ENCODE measurements at places on chromosomes 6 and 20.

DNA sequence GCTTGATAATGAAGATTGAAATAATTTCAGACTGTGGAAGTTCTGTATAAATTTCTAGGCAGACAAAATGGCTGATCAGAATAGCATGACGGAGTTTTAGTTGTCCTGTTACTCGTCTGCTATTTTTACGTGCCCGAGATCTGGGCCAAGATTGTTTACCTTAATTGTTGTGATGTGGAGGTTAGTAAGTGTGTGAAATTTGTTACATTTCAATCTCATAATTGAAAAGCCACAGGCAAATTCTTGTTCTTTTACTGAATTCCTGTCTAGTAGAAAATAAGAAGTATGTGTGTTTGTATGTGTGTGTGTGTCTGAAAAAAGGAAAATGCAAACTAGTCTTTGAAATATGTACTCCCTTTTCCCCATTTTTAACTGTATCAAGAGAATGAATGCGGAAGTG lies 115.2 kb downstream of the UTRN start:
- DNase-seq = no peak

GRCh38 chr20:1955217-1955616 lies 38.6 kb downstream of the PDYN start:
- no peak for DNase-seq

DNA sequence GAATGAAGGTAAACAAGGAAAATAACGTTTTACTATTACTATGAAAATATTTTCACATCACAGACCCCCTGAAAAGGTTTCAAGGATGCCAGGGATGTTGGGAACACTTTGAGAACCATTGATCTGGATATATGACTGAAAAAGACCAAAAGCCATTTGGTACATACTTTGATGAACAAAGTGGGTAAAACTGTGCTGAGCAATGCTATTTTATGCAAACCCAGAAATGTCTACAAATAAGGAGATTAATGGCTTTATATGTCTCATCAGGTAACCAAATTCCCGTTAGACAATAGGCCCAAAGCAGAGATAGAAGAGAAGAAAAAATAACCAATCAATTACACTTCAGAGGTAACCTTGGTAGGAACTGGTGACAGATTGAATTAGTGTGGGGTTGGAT lies 101.4 kb upstream of the CNKSR3 start:
- no peak for DNase-seq

GRCh38 chr6:135722190-135722589 lies 129.3 kb upstream of the PDE7B start:
- DNase-seq = no peak

DNA sequence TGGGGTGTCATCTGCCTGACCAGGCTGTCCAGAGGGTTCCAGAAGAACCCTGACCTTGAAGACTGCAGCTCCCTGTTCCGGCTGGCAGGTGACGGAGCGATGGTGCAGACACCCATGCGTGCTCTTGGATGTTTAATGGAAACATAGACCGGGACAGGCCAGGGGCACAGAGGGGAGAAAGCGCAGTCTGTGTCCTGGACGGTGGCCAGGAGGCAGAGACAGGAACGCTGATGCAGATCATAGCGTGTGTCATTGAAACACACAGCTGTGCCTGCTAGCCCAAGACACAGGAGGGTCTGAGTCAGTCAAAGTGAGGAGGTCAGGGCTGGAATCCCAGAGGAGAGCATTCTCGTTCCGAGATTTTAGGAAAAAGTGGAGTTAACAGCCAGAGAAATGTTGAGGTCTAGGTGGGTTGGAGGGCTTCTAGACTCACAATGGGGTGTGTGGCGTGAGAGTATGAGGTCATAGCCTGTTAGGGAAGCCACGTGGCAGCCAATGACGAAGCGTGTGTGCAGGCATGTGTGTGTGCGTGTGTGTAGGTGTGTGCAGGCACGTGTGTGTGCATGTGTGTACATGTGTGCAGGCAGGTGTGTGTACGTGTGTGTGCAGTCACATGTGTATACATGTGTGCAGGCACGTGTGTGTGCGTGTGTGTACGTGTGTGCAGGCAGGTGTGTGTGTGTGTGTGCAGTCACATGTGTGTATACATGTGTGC lies 167.0 kb downstream of the ERMARD start:
- DNase-seq = no peak

DNA sequence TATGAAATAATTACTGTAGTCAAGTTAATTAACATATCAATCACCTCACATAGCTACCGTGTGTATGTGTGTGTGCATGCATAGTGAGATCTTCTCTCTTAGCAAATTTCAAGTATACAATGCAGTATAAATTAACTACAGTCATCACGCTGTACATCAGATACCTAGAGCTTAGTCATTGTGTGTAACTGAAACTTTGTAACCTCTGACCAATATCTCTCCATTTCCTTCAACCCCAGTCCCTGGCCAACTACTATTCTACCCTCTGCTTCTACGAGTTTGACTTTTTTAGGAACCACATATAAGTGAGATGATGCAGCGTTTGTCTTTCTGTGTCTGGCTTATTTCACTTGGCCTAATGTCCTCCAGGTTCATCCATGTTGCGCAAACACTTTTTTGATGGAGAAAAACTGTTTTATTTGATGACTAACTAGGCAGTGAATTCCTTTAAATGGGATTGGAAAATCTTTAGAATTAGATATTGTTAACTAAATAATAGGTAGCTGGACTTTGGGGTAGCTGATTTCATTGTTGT lies 459.5 kb downstream of the DHX35 start:
- no peak for DNase-seq

All from heart left ventricle (tissue), 16 donors.